NCI-H226 (cell line): ENCODE measurements at places on chromosomes 12 and 14.

DNA sequence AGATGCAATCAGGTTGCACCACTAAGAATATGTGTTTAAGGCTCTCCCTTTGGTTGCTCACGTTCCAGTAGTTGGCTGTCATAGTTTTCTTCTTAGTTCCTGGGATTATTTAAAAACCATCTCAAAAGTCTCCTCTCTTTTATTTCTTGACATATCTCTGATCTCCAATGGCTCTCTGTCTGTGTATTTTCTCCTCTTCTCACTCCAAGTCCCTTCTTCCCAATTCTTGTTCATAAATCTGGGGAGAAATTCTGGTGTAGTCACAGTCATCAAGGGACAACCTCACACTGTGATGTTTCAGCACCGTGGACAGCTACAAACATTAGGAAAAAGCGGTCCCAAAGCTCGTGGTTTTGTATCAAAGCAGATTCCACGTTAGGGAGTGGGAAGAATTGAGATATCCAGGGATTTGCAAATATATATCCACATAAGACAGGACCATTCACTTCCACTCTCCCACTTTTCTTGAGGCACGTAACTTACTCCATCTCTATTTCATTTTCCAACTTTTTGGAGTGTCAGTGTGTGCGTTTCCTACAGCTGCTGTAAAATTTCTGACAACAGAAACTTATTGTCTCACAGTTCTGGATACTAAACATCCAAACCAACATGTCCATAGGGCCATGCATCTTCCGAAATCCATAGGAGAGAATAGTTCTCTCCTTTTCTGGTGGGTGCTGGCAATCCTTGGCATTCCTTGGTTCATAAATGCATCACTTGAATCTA, 80.6 kb upstream of the TMEM233 start:
- DNase-seq = peak; percentile 8

DNA sequence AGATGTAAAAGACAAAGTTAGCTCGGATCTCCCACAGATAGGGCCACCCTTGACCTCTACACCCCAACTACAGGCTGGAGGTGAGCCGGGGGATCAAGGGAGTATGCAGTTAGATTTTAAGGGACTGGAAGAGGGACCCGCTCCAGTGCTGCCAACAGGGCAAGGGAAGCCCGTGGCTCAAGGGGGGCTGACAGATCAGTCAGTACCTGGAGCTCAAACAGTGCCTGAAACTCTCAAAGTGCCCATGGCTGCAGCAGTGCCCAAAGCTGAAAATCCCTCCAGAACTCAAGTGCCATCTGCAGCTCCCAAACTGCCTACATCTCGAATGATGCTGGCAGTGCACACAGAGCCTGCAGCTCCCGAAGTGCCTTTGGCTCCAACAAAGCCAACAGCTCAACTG, 10.4 kb downstream of the NYNRIN start:
- no peak for DNase-seq

GRCh38 chr14:64987438-64987767, 708 bp downstream of the FNTB start:
- DNase-seq = no peak

GRCh38 chr12:71942703-71943102, 4.1 kb downstream of the TPH2 start:
- DNase-seq = no peak

DNA sequence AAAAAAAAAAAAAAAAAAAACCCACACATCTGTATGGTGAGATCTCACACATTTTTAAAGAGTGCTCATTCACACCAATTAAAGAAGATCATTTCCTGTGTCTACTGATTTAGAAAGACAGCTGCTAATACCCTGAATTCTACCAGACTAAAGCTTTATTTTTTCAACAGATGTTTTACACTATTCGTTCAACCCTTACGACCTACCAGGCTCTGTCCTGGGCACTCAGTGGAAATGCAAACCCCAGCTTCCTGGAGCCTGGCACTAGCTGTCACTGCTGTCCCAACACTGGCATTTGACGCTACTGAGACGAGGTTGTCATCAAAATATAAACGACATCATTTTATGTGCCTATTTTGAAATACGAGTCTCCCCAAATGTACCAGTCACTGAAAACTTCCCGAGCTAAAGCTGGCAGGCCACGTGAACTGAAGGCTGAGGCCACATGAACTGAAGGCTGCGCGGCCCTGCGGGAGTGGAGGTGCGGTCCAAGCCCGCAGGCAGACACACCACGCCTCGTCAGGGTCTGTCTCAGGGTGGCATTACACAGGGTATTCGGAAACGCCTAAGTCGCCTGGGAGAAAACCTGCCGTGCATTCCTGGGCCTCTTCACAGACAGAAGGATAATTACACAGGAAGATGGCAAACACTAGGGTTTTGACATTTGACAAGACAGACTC, 27.2 kb downstream of the SLC15A4 start:
- DNase-seq = no peak

DNA sequence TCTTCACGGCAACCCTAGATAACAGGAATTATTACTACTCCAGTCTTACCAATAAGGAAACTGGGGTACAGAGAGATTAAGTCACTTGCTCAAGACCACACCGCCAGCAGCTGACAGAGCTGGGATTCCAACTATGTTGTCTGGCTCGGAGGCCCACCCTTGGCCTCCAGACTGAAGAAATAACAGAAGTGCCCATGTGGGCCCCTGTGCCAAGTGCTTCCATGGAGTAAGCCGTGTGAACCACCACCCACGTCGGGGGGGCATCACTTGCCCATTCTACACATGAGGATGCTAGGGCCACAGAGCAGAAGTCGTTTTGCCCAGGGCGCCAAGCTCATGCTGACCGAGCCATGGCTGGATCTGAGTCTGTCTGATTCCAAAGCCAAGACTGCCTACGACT, 926 bp upstream of the CMKLR1 start:
- DNase-seq = no peak

DNA sequence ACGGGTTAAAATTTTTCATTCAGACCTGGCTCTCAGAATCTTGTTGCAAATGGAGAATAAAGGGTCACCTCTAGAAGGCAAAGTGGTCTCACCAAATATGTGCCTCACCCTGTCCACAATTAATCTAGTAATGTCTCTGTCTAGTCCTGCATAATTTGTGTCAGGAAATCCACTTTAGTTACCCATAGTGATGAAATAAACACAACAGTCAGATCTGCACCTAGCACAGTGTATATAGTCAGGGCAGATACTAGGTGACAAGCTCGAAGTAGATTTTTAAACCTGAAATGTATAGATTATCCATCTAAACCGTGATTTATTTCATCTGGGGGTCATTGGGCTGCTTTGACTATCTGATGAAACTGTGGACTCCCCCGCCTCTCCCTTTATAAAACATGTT, 15.9 kb upstream of the FLVCR2 start:
- DNase-seq = no peak

GRCh38 chr14:94175011-94175745, 1.1 kb downstream of the PPP4R4 start:
- DNase-seq = no peak

DNA sequence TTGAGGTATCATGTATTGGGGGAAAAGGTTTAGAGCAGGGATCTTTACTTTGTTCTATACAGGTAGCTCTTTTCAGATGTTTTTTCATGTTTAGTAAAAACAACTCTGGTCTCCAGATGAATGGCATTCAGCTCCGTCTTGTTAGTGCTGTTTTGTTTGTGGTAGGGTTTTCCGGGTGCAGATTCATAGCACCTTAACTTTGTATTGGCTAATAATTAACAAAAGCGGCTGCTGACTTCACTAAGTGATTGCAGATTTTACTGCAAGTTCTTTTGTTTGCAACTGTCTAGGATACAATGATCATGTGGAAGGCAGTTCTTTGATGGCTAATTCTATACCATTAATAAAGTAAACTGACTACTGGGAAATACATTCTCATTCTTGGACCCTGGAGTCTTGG, 32.2 kb upstream of the BHLHE41 start:
- no peak for DNase-seq

DNA sequence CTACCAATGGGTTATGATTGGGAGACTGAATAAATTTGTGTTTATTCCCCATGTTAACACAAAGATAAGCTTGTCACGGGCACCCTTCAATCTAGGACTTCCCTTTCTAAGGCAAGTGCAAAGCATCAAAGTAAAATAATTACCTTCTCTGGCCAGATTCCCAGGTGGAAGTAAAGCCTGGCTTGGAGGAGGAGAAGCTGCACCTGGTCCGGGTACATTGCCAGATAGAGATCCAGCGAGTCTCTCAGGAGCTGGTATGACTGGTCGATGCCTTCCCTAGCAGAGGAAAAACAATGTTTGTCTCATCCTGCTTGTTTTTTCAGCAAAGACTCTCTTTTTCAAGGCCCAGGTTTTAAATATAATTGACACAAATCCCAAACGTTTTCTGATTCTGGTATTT, 24.9 kb downstream of the FBXO21 start:
- DNase-seq = no peak

DNA sequence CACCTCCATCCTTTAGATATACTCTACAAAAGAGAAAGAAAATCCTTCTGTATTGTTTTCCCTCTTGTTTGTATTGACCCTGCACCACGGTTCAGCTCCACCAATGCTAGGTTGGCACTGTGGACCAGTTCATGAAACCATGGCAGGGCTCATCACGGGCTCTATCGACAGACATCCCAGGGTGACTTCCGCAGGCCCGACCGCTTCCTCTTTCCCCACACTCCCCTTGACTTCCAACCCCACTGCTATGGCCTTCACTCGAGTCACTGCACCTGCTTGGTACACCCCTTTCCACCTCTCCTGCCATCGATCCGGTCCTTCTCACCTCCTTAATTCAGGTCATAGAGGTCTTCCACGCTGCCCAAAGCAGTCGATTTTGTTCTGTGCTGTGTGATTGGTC, 21.2 kb upstream of the AKAP5 start:
- no peak for DNase-seq

DNA sequence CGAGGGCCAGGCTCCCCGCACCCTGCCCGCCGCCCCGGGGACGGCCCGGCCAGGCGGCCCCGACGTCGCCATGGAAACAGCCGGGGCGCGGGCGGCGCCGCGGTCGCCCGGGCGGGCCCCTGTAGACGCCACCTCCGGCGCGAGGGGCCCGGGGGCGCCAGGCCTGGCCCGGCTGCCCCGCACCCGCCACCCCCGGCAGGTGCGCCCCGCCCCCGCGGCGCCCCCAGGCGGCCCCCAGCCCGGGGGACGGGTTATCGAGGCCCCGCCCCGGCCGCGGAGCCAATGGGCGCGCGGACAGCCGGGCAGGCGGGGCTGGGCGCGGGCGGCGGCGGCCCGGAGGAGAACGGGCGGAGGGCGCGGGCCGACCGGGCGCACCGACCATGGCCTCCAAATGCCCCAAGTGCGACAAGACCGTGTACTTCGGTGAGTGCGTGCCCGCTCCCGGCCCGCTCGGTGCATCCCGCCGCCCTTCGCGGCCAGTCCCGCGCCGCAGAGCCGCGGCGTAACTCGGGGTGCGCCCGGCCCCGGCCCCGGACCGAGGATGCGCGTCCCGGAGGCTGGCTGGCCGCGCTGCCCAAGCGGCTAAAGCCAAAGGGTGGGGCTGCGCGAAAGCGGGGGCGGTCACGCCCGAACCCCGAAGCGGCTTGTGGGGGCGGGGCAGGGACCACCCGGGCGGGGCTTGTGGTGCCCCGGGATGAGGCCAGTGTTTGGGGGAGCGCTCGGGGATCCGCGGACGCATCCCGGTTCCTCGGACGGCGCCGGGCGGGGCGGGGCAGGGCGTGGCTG, at the start of gene CRIP2:
Gene CRIP2 (plus strand): TSS at position 339 of the 786 bp plus-strand sequence. CDS start 42 bp downstream, at position 381.
- peak; percentile 52 for DNase-seq

- no peak for DNase-seq
Measured at GRCh38 chr12:120072472-120073249, 43.9 kb downstream of the RAB35 start.

DNA sequence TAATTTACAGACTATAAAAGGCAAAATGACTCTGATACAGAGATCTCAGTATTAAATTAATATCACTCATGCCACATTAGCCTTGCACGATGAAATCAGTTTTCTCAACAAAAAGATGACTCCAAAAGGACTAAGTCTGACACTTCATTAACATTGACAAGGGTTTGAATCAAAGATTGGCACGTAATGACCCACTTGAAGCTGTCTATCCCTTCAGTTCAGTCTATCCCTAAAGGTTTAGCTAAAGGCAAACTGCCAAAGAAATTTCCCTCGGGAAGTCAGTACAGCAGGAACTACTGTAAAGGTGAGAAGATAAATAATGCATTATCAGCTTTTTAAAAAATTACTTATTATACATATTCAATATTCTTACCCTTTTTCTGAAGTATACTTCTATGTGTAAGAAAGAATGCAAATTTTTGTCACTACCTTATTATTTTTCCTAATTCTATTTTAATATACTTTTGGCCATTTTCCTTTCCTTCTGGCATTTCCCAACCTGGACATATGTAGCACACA, 127.1 kb downstream of the NELL2 start:
- no peak for DNase-seq

DNA sequence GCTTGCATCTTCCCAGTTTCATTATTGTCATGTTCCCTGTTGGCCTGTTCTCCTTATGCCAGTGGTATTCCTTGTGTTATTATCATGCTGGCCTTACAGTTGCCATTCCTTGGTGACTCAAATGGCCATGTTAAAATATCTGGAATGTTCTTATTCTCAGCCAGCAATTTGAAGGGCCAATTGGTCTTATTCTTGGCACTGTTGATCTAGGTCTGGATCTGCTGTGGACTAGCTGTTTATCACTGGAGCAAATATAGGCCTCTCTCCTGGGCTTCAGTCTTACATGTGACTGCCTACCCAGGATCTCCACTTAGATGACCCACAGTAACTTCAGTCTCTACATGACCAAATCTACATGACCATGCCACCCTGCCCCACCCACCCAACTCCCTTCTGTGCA, 5.4 kb downstream of the CIPC start:
- DNase-seq = no peak

GRCh38 chr12:60075091-60075490, 479.3 kb downstream of the SLC16A7 start:
- peak; percentile 16 for DNase-seq

DNA sequence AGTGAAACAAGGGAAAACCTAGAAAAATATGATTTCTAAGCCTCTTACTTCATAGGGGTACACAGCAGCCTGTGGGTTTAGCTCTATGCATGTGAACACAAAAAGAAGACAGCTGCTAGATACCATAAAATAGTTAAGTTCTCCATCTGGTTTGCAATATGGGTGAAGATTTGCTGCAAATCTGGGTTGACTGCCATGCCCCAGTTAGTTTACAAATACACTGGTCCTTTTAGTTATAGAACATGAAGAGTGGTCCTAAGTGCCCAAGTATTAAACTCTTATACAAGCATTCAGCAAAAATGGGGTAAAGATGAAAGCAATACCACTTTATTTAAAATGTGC, 176.1 kb downstream of the AEBP2 start:
- DNase-seq = no peak

DNA sequence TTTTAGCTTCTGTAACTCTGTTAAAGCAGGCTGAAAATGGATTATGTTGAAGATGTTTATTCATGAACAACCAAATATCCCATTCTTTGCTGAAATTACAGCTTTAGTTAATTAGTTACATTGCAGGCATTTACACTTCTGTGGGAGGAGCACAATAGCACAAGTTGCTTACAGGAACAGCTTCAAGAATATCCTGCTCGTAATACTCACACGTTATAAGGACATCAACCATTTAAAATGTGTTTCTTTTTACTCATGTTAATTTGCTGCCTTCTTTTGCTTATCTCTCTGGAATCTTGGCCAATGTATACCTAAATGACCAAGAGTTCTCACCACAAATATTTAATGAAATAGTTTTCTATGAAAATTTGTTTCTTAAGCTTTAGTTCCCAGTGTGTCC, 305.2 kb upstream of the SYT1 start:
- DNase-seq = no peak

- no peak for DNase-seq
Measured at GRCh38 chr12:76568888-76569551, 9.4 kb upstream of the OSBPL8 start.
